T-helper 22 cell (primary cell): ENCODE measurements at places on chromosomes 5 and 9.

DNA sequence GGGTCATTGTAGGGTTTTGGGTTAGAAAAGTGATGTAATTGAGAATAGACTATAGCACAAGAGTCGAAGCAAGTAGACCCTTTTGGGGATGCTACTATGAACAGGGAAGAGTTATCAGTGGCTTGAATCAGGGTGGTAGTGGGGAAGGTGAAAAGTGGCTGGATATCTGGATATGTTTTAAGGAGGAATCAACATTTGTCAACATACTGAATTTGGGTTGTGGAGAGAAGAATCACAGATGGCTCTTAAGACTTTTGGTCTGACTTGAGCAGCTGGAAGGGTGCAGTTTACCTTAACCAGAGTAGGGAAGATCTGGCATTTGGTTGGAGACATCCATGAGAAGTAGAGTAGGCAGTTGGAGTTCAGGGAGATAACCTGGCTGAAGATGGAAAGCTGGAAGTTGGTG lies 38.5 kb upstream of the FCHO2 start:
- DNase-seq, result no peak

- no peak for DNase-seq
Observed at GRCh38 chr9:94945197-94946144, 219.0 kb downstream of the AOPEP start.

GRCh38 chr5:149126906-149127305 lies 14.4 kb upstream of the ABLIM3 start:
- DNase-seq, result no peak

GRCh38 chr5:83925321-83925954 lies 204.8 kb upstream of the HAPLN1 start:
- no peak for DNase-seq

DNA sequence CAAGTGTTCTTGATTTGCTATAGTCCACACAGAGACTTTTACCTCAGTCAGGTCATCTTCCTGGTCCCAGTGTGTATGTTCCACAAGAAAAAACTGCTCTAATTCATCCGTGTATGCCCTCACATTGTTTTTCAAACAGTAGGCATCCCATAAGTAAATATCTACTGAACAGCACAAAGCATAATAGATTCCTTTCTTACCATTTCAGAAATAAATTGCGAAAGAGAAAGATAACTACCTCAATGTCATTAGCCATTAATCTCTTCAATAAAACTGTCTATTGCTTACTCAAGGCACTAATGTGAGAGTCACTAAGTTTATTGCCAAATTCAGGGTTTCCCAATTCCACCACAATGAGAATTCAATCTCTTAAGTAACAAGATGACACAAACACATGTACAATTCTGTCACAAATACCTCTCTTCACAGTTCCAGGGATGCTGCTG lies 9.6 kb downstream of the FBXW2 start:
- no peak for DNase-seq

GRCh38 chr9:135228983-135229625 lies 141.6 kb downstream of the OLFM1 start:
- no peak for DNase-seq

GRCh38 chr5:78527054-78527859 lies 121.3 kb downstream of the LHFPL2 start:
- DNase-seq, result no peak

DNA sequence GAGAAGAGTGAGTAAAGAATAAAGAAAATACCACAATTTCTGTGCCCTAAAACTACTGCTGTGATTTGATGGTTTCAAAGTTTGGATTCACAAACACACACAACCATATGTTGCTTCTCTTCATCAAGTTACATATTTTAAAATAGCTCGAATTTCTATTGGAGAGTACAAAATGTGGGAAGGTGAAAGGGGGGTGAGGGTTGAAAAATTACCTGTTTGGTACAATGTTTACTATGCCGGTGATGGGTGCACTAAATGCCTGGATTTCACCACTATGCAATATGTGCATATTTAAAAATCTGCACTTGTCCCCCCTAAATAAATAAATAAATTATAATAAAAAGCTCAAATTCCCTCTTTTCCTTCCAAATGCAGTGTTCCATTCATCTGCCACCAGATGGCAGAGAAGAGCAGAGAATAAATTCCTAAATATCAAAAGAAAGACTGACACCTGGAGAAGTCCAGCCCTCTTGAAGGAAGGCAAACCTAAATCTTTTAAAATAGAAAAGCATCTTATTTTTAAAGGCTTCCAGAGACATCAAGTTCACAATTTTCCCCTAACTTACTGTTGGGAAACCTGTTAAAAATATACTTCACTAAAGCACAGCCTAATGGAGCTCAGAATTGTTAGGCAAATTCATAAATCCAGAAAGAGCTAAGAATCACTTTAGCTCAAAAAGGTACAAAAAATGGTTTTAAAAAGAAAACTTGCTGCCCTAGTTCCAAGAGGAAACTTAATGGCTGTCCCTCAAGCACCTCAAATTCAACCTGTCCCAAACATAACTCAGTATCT lies 24.8 kb upstream of the HNRNPA0 start:
- no peak for DNase-seq

GRCh38 chr5:113378959-113379541 lies 55.7 kb downstream of the TSSK1B start:
- no peak for DNase-seq

GRCh38 chr5:179603308-179603707 lies 20.2 kb downstream of the HNRNPH1 start:
- no peak for DNase-seq
